ENCODE measurements at places on chromosomes 7 and 10.
A peak's percentile ranks its signal among the peaks of the same experiment; 100 is the strongest.

GRCh38 chr10:105769248-105770184, 1128.4 kb downstream of the SORCS3 start:
- no peak for DNase-seq

DNA sequence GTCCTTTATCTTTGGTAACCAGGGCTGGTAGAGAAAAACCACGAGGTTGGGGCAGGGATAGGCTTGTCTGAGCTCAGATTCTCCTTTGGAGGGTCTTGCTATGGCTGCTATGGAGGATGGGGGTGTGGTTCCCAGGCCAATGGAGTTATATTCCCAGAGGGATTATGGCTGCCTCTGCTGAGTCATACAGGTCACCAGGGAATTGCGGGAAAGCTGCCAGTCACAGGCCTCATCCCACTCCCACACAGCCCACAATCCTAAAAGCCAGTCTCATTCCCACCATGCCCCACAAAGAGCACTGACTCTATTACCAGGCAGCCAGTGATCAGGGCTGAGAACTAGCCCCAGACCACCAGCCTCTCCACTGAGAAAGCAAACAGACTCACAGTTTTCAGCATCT, 316.6 kb upstream of the TMEM229A start:
- DNase-seq: no peak

- DNase-seq: no peak
Observed at GRCh38 chr10:79435271-79436065, 10.0 kb downstream of the ZCCHC24 start.

GRCh38 chr10:63521416-63522276, 445 bp downstream of the REEP3 start:
- peak; percentile 86 for DNase-seq

- DNase-seq: no peak
Observed at GRCh38 chr10:77581738-77582137, 55.9 kb downstream of the KCNMA1 start.

- no peak for DNase-seq
Observed at GRCh38 chr7:6159097-6159483, 113.3 kb downstream of the CYTH3 start.

DNA sequence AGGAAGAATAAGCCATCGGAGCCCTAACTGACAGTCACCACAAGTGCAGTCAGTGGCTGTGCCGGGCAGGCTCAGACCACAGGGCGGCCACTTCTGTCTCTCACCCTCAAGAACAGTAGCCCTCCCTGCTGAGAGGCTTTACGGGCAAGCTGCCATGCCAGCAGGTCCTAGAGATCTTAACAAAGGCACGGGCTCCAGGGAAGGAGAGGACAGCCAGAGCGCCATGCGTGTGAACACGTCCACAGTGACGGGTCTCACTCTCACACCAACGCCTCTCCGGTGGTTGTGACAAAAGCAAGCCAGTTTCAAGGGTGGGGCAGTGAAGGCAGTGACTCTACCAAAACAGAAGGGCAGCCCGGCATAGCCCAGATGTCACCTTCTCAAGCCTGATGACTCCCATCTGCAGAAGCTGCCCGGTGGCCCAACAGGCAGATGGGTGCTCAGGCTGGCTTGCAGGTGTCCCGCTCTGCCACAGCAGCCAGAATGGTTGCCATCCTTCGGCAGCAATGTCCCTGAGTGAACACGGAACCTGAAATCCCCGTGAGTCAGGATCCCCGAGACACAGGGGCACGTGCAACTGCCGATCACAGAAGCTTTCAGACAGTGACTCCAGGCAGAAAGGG, 102.0 kb downstream of the FAM53B start:
- DNase-seq: no peak

DNA sequence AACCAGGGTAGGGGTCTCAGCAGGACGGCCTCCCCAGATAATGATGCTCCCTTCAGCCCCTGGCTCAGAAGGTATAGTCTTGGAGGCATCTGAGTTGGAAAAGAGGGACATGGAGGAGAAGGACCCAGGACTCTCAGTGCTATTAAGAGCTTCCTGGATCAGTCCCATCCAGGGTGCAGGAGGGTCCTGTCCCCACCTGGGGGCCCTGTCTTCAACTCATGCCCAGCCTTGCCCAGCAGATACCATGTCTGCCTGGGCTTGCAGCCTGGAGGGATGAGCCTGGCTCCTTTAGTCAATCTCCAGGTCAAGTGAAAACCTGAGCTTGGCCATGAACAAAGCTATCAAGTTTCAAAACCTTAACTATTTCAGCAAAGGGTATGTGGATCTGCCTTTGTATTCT, 67.6 kb downstream of the PRTFDC1 start:
- no peak for DNase-seq

GRCh38 chr10:119225083-119225658, 17.8 kb downstream of the GRK5 start:
- no peak for DNase-seq

DNA sequence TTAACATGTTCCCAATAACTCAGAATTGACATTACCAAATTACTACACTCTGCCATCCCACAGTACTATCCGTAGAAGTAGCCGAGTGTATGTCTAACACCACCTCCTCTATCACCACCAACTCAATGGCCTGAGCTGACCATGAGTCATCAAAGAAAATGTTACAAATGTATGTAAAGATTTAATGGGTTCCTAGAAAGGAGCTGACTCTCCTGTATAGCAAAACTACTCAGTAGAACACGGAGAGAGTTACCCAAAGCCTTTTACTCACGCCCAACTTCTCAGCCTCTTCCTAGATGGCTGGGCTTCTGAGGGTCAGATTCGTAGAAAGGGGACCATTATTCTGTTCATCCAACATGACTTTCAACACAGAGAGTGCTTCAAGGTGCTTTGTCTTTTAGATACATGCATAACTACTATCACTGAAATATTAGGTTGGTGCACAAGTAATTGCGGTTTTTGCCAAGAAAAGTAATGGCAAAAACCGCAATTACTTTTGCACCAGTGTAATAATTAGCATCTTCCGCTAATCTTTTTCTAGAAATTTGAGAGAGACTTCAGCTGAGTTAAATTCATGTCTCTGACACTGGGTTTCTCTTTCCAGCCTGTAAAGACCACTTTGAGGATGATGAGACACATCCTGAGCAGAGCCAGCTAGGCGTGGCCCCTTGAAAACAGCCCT, 24.0 kb upstream of the NANOS1 start:
- no peak for DNase-seq

DNA sequence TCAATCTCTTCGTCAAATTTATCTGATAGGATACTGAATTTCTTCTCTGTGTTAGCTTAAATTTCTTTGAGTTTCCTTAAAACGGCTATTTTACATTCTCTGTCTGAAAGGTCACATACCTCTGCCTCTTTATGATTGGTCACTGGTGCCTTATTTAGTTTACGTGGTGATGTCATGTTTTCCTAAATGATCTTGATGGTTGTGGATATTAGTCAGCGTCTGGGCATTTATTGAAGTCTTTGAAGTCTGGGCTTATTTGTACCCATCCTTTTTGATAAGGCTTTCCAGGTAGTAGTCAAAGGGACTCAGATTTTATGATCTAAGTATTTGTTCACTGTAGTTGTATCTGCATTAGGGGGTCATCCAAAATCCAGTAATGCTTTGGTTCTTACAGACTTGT, 1407.5 kb upstream of the LRRTM3 start:
- DNase-seq: no peak

DNA sequence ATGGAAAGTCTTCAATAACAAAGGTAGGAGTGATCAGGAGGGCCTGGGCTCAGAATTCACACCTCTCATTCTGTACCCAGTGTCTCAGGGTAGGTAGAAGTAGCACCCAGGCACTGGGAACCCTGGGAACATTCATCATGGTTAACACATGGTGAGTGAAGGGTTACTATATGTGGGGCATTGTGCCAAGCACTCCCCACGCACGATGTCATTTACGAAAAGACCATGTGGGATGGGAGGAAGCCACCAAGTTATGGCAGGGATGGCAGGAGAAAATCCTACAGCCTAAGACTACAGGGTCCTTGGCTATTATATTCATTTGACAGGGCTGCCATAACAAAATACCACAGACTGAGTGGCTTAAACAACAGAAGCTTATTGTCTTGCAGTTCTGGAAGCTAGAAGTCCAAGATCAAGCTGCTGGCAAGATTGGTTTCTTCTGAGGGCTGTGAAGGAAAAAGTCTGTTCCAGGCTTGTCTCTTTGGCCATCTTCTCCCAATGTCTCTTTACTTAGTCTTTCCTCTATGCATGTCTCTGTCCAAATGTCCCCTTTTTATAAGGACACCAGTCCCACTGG, 27.7 kb upstream of the DDIT4 start:
- no peak for DNase-seq

GRCh38 chr10:101892782-101893391, 49.3 kb upstream of the KCNIP2 start:
- DNase-seq: no peak

DNA sequence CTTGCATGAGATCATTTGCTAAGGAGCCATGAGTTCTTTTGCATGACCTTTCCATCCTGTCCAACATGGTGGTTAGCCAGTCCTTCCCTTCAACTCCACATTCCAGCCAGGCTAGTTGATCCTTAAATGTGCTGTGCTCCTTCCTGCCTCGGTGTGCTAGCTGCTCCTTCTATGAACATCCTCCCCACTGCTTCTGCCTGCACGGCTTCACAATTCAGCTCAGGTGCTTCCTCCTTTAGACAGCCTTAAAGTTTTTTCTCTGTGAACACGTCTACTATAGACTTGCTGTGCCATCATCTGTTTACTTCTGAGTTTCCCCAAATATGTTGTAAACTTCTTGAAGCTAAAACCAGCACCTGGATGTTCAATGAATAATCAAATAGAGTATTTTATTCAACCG, 95.5 kb downstream of the OTUD1 start:
- DNase-seq: no peak

- DNase-seq: no peak
Observed at GRCh38 chr7:134695321-134695860, 48.7 kb downstream of the BPGM start.

GRCh38 chr10:44306762-44307161, 78.1 kb downstream of the CXCL12 start:
- no peak for DNase-seq

- DNase-seq: no peak
Observed at GRCh38 chr7:82700741-82701140, 257.2 kb upstream of the CACNA2D1 start.

- DNase-seq: peak; percentile 48
Observed at GRCh38 chr7:119270045-119270464, 1002.9 kb upstream of the KCND2 start.

GRCh38 chr10:104639590-104640338, 1.3 kb upstream of the SORCS3 start:
- no peak for DNase-seq

GRCh38 chr7:111083413-111083812, 7.5 kb upstream of the LRRN3 start:
- DNase-seq: no peak

DNA sequence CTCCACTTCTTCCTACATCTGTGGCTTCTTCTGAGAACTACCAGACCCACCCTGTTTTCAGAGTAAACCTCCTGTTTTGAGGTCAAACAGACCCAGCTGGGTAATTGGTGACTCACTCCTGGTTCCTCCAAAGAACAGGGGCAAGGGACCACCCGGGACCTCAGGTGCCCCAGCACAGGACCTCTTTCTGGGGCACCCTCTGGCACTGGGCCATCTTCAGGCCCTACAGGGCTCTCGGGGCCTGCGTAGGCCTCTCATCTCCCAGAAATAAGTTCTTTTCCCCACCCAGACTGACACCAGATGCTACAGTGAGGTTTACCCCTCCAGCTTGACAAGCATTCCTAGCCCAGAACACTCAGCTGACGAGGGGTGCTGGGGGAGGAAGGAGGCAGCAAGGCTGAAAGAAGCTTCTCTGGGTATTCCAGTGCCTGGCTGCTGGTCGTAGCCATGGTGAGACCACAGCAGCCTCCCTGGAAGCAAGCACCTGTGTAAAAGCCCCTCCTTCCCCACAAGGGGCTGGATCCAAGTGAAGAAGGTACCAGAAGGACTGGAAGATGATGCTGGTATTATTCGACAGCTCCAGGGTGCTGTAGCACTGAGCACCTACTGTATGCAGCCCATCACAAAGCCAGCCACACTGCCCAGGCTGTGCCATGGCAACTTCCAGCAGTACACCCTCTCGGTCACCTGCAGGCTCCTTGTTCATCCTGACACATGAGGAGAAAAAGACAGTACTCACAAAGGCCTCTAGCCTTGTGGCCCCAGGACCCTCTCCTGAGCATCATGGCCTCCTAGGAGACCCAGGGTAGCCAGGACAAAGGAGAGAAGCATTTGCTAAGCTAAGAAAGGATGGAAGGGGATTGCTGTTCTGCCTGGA, 47.4 kb downstream of the ALOX5 start:
- DNase-seq: no peak

DNA sequence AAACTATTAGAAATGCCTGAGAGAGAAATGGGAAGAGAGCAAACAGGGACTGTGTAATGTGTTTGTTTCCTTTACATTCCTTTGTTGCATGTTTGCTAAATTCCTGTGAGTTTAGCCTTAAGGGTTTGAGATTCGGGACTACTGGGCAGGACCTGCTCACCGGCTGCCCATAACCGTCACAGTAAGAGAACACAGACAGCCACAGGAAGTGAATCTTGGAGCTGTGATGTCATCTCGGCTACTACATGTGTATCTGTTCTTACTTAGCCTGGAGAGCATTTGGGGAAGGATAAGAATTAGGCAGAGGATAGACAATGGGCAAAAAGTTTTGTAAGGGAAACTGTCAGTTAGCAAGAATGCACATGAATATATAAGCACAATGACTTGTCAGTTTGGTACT, 485.1 kb upstream of the KLF6 start:
- peak; percentile 1 for DNase-seq

DNA sequence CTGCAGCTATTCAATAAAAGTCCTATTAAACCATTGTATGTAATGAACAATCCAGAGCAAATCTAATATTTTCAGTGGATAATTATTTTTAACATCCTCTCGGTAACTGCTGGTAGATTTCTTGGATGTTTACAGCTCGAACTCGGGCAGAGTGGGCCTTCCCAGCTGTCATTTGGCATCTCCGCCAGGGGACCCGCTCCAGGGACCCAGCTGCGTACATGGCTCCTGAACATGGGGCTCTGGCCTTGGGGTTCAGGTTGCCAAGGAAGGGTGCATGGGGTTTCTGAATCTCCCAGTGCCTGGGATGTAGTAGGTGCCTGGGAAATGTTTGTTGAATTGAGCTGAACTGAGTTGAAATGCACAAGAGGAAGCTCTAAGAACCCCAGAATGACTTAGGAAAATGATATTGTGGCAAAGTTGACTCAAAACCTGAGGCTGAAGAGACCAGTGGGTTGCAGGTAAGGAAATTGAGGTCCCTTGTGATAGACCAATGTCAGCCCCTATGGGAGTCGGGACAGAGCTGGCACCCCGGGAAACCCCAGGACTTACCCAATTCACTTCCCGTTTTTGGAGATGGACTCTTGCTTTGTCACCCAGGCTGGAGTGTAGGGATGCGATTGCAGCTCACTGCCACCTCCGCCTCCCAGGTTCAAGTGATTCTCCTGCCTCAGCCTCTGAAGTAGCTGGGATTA, 228.4 kb downstream of the CUX1 start:
- no peak for DNase-seq

DNA sequence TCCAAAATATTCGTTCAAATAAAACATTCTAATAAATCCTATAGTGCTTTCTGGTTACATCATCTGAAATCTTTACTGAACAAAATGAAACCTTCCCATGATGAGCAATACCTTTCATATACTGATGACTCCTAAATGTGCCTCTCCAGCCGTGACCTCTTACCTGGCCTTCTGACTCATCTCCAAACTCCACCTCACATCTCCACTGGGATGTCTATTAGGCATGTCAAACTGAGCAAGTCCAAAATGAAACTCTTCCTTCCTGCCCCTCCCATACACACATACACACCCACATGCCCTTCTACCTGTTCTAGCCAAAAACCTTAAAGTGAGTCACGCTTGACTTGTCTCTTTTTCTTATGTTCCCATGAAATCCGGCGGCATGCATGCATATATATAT, 22.9 kb downstream of the GSAP start:
- DNase-seq: no peak
